ENCODE measurements at places on chromosomes 5 and 9.

- DNase-seq, result no peak
Observed at GRCh38 chr5:139016186-139016585, 141.1 kb upstream of the LRRTM2 start.

DNA sequence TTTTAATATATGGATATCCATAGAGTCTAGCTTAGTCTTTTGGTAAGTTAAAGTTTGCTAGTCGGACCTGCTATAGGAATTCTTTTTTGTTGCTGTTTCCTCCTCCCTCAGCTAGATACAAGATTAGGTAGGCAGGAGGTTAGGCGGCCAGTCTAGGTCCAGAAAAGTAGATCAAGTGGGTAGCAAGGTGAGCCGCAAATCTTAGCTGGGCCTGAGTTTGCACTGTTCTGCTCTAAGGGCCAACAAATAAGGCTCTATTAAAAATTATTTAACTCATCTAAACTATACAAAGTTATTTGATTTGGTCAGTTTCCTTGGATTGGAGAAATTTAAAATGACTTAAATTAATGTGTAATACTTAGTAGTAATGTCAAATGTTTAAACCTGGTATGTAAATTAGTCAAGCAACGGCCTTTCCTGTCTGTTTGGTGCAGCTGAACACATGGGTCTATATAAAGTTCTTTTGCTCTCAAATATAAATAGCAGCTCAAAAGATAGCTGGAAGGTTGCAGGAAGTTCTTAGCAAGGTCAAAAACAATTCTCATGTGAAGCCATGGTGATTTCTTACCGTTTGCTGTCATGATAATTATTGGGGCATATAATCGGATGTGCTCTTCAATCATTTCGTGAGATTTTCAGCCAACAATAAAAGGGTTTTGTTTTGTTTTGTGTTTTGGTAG is 72.0 kb downstream of the PRKACG start:
- no peak for DNase-seq

- no peak for DNase-seq
Observed at GRCh38 chr9:126550891-126551351, 62.8 kb upstream of the LMX1B start.

GRCh38 chr5:121819682-121820261 is 31.9 kb upstream of the FTMT start:
- no peak for DNase-seq

DNA sequence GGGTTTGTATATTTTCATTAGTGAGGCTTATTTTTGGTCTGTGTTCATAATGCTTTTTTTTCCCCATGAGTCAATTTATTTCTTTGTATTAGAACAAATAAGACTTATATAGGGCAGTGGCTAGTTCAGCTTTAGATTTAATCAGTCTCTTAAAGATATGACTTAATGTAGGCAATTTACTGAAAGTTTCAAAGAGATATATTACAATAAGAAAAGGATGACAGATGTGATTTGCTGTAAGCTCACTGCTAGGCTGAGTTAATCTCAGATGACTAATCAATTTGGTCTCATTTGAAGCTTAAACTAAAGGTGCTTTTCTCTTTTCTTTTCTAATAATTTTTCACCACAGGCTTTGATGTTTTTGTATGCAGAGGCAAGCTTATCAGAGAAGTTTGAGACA is 291.8 kb upstream of the DAP start:
- DNase-seq, result no peak

- DNase-seq, result no peak
Observed at GRCh38 chr5:57671371-57671770, 188.8 kb upstream of the ACTBL2 start.

DNA sequence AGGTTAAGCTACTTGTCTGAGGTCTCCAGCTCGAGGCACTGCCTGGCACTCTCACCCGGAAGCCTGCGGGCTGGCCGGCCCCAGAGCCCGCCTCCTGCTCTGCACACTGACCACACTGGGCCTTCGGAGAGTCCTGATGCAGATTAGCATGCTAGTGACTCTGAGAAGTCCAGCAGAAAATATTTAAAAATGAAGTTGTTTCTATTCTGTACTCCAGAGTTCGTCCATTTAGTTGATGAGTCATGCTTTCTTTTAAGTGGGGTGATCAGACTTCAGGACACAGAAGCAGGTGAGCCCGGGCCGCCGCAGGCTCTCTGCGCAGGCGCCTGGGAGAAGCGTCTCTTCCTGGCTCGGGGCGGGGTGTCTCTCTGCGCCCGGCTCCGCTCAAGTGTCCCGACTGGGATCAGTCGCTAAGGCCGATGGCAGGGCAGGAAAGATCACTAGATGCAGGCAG is 32.5 kb downstream of the FAM240B start:
- no peak for DNase-seq

DNA sequence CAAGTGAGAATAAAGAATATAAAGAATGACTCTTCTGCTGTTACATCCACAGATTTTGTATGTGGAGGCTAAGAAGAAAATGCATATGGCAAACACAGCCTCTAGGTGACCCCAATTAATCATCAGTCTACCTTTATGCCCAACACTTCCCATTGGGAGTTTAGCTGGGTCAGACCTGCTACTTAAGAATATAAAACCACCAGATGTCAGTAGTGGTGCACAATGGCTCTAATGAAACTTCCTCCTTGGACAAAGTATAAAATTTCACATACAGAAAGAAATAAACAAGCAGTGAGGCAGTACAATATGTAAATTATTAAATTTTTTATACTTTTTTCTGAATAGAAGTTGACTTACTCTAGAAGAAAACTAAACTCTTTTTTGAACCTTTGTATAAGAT is 539.9 kb downstream of the BRINP1 start:
- no peak for DNase-seq

GRCh38 chr5:89351222-89351621 is 468.2 kb upstream of the MEF2C start:
- no peak for DNase-seq

GRCh38 chr5:51632793-51633192 is 249.5 kb downstream of the ISL1 start:
- peak; percentile 0 for DNase-seq

DNA sequence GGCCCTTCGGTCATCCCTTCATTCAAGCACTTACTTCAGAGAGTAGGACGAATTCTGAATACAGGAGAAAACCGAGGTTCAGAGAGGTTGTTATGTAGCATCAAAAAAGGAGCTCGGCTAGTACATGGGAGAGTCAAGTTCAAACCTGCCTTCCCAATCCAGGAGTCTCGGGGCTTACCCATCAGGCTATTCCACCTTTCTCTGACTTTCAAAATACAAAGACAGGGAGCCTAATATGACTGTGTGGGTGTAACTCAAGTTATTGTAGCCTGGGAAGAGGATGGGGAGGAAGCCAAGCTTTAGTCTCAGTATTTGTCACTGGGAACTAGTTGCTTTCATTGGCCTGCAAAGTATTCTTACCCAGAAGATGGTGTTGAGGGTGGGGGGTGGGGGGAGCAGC is 274.8 kb upstream of the PANK3 start:
- no peak for DNase-seq

DNA sequence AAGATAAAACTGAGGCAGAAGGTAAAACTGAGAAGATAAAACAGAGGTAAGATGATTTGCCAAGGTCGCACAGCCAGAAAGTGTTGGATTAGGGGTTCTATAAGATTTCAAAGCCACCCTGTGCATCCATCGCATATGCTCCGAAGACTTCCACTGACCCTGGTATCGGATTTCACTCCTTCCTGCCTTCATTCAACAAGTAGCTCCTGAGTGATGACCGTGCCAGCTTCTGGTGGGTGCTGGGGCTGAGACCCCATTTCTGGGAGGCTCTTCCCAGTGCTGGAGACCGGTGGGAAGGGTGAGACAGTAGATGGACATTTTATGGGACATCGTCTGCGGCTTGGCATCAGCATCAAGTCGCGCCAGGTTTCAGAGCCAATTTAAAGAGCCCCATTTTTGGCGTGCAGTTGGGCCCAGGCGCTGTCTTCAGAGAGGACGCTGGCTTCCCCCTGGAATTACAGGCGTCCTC is 53.7 kb upstream of the DAB2IP start:
- no peak for DNase-seq

DNA sequence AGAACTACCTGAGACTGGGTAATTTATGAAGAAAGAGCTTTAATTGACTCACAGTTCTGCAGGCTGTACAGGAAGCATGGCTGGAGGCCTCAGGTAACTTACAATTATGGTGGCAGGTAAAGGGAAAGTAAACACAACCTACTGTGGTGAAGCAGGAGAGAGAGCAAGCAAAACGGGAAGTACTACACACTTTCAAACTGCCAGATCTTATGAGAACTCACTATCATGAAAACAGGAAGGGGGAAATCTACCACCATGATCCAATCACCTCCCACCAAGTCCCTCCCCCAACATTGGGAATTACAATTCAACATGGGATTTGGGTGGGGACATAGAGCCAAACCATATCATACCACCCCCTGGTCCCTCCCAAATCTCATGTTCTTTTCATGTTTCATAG is 58.7 kb upstream of the GPR151 start:
- no peak for DNase-seq

DNA sequence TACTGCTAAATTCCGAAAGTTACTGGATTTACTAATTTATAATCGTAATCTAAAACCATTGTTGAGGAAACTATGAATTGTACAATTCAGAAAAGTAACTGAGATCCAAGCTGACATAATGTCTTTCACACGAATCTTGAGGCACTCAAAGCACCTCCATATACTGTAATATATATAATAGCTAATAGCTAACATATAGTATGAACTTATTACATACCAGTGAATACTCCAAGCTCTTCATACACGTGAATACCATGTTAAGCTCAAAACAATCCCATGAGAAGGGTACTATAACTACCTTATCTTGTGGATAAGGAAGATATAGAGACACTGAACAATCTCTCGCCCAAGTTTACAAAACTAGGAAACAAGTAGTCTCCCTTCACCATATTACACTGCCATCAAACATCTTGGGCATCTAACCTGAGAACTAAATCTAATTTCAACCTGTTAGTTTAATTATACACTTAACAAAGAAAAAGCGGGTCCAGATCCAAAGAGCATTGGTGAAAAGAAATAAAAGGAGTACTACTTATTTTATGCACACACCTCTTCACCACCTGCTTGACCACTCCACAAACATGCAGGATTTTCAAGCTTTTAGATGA is 1.0 kb downstream of the NUDCD2 start:
- no peak for DNase-seq

GRCh38 chr9:96655198-96655851 is at the start of gene PRXL2C:
Gene PRXL2C (minus strand): TSS chr9:96655317. CDS start chr9:96655281, 36 bp downstream.
- DNase-seq, result peak; percentile 65

GRCh38 chr5:134784946-134785620 is 26.5 kb downstream of the DDX46 start:
- DNase-seq, result no peak

DNA sequence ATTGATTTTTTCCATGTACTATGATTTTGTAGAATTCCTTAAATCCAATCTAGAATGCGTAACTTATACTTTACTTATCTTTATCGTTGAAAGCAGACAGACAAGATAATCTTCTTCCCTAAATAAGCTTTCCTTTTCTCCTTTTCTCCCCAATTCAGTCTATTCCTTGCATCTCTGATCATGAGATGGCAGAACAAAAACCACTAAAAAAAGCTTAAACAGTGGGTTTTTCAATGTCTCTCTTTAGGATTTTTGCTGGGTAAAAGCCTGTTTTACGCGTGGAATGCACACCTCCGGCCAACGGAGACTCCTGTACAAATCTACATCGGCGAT is 755 bp downstream of the CDKN2B start:
- DNase-seq, result no peak

DNA sequence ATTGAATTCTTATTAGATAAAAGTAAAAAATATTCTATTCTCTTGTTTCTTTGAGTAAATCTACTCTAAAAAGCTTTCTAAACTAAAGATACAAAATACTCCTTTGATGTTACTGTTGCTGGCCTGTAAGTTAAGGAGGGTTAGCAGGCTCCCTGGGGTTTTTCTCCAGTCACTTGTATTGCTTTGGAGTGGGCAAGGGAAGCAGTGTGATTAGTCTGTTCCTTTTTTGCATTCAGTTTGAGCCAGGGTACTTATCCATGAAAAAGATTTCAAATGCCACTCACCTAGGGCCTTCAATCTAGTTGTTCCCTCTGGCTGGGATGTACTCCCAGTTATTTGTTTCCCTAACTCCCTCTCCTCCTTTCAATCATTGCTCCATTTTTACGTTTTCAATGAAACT is 256.2 kb upstream of the SMC2 start:
- DNase-seq, result no peak

GRCh38 chr5:124128867-124129266 is 616.9 kb downstream of the CSNK1G3 start:
- no peak for DNase-seq

DNA sequence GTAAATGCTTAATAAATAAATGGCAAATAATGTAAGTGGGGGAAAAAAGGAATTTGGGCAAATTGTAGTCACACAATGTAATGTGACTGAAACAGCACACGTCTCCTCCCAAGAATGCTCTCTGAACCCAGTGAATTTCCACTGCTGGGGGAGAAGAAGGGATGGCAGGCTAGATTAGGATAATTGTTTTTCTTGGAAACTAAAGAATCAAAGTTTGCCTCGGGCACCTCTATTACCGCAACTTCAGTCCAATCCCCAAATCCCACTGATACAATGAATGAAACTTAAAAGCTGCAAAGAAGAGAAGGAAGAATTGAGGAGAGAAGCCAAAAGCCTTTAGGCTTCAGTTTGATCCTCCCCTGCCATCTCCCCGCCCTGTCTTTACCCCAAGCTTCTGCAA is 423.2 kb upstream of the PAPPA start:
- no peak for DNase-seq

DNA sequence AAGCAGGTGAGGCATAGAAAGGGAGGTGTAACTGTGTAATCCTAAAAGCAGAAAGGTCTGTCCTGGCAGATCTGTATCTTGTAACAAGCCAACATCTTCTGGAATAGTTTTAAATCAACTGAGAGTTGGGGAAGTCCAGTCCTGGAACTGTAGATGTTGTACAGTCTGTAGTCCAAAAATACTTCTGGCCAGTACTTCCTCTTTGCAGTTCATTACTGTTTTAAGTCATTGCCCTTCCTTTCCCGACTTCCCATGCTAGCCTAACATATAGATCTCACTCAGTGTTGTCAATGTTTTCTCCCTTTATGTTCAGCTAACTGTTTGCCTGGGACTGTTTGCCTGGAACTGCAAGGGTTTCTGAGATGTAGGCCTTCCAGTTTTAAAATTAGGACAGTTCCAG is 168.5 kb upstream of the ISL1 start:
- no peak for DNase-seq

DNA sequence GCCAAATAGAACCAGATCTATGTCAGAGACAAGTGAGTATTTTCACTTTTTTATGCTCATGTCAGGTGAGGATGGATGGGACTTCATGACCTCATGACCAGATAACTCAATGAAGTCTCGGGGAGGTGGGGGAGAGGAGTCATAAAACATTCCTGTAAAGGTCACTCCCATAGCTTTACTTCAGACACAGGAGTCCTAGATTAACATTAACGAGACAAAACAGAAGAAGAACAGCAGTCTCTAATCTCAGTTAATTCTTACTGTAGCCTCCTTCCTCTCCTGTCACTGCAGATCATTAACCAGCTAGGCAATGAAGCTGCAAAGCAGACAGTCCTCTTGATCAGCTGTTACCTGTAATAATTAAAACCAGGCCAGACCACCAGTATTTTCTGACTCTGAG is 11.2 kb downstream of the CRHBP start:
- no peak for DNase-seq

- DNase-seq, result no peak
Observed at GRCh38 chr9:92480986-92481633, 1.2 kb downstream of the ASPN start.
